ENCODE measurements at places on chromosomes 4 and X.

- no peak for DNase-seq
These were observed 2.2 kb downstream of the TRMT44 start for GRCh38 chr4:8442596-8443358.

DNA sequence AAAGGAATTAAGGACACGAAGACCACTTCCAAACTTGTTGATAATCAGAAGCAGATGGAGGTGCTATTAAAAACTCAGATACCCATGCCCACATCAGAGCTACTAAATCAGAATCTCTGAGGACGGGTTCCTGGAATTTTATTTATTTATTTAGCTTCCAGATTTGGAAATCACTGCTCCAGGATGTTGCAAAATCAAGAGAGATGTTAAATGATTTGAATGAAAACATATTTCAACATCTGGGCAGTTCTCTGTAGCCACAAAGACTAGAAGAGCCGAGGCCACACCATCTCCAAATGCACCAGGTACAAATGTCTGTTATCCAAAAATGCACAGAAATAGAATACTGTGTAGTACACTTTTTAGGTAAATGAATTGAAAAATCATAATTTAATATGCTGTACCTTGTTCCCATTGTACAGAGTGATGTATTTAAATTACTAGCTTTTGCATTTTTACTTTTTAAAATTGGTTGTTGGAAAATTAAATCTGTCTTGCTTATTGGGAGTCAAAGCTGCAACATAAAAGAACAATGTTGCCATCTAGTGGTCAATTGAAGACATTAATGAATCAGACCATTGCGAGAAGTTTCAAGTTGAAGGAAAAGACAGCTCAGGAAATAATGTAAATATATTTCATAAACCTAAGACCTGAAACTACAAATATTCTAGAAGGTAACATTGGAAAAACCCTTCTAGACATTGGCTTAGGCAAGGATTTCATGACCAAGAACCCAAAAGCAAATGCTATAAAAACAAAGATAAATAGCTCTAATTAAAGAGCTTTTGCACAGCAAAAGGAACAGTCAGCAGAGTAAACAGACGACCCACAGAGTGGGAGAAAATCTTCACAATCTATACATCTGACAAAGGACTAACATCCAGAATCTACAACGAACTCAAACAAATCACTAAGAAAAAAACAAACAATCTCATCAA lies 151.3 kb upstream of the TTC29 start:
- DNase-seq = no peak

DNA sequence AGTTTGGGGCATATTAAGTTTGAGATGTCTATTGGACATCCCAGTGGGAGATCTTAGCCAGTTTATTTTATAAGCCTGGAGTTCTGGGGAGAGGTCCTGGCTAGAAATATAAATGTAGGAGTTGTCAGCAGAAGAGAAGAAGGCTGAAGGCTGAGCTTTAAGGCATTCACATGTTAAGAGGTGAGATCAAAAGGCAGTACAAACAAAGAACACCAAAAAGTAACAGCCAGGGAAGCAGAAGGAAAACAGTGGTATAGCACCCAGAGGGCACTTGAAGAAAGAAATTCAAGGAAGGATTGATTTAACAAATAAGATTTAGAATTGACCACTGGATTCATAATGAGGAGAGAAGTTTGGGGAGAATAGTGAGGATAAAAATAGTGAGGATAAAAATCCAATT lies 141.2 kb upstream of the ATOH1 start:
- no peak for DNase-seq

DNA sequence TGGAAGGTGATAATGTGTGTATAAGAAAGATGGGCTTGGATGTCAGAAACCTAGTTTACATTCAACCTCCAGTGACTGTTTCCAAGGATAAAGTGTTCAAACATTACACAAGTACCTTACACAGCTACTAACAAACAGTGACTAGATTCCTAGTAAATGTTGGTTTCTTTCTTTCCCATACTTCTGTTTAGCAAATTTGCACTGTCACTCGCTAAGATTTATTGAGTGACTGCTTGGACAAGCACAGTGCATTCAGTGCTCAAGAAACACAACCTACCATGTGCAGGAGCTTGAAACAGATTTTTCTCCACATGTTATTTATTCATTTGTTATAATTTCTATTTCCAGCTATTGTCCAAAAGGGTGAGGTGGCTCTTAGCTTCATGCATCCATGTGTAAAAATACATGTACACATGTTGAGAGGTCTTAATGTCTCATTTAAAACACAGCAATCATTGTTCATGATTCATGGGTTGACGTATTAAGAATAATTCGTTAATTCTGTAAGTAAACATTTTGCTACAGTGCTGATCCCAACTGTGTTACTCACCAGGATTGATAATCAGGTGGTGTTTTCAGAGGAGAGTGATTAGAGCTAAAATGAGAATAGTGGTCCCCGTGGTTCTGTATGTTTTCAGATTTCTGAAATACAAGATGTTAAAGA lies 153.0 kb downstream of the DCLK2 start:
- no peak for DNase-seq

- DNase-seq = no peak
These were observed 571.5 kb upstream of the TENM3 start for GRCh38 chr4:181671672-181672071.

DNA sequence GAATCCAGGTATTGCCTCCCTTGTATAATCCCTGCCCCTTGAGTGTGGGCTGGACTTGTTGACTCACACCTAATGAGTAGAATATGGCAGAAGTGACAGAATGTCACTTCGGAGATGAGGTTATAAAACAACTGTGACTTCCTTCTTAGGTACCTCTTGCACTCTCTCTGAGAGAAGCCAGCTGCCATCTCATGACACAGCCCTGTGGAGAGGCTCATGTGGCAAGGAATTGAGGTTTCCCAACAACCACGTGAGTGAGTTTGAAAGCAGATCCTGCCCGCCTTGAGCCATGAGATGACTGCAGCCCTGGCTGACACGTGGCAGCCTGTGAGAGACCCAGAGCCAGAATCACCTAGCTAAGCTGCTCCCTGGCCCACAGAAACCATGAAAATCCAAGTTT lies 13.5 kb downstream of the ASB11 start:
- DNase-seq = no peak

GRCh38 chr4:10104211-10104990 lies 12.2 kb downstream of the WDR1 start:
- DNase-seq = no peak

GRCh38 chr4:35926788-35927187 lies 317.5 kb downstream of the ARAP2 start:
- no peak for DNase-seq

DNA sequence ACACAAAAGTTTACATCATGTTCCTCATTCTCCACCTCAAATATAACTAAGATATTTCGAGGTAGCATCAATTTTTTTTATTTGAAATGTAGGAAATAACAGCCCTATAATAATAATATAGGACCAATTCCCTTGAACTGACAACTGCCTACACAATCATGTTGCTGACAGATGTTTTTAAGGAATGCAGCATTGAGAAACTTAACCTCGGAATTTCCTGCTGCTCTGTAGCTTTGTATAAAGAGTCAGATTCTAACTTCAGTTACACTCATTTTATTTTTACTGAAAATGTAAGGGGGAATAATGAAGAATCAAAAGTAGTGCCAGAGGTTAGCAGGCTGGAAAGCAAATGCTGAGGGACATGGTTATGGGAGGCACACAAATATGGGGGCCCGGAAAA lies 235.8 kb downstream of the RBMX2 start:
- no peak for DNase-seq

- DNase-seq = no peak
These were observed 192.9 kb downstream of the ARHGAP10 start for GRCh38 chr4:147924604-147925412.

GRCh38 chrX:72554448-72555140 lies 18.0 kb downstream of the HDAC8 start:
- DNase-seq = no peak

DNA sequence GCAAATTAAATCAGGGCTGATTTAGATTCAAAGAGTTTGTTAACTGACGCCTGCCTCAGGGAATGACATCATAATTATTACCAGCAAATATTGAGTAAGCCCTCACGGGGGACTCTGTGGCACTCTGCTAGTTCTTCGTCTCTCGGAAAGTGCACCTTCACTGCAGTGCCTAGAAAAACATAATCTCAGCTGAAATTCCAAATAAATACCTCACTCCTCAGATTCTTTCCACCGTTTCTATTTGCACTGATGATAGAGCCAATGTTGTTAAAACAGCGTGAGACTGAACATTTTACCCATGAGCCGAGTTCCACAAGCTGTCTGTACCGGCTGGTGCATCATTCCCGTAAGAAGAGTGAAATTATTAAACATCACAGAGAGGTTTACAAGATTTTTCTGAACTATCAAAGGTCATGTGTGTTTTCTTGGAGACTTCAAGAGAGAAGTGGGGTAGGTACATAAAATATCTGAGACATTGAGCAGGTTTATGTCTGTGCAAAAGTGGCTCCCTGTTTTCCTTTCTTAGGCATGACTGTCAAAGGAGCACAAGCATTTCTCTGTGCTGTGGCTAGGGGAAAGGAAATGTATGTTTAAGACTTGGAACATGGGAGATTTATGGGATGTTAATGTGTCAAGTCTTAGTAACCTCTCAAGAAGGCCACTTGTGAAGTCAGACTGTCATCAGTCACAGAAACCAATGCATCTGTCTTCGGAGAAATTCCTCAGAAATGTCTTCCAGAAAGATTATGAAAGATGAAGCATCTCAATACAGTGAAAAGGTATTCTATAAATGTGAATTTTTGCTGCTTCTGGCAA lies 119.6 kb downstream of the CBLL2 start:
- no peak for DNase-seq

- no peak for DNase-seq
These were observed 74.0 kb downstream of the MAOB start for GRCh38 chrX:43808231-43808630.

Data from stimulated activated CD8-positive, alpha-beta memory T cell treated with anti-CD3 and anti-CD28 coated beads, Interleukin-7, amount 100 ng/mL, for 1 hour (primary cell).